Stimulated activated naive CD8-positive, alpha-beta T cell treated with anti-CD3 and anti-CD28 coated beads, Interleukin-15, amount 100 ng/mL, for 72 hours (primary cell): ENCODE measurements at places on chromosomes 1 and 21.

DNA sequence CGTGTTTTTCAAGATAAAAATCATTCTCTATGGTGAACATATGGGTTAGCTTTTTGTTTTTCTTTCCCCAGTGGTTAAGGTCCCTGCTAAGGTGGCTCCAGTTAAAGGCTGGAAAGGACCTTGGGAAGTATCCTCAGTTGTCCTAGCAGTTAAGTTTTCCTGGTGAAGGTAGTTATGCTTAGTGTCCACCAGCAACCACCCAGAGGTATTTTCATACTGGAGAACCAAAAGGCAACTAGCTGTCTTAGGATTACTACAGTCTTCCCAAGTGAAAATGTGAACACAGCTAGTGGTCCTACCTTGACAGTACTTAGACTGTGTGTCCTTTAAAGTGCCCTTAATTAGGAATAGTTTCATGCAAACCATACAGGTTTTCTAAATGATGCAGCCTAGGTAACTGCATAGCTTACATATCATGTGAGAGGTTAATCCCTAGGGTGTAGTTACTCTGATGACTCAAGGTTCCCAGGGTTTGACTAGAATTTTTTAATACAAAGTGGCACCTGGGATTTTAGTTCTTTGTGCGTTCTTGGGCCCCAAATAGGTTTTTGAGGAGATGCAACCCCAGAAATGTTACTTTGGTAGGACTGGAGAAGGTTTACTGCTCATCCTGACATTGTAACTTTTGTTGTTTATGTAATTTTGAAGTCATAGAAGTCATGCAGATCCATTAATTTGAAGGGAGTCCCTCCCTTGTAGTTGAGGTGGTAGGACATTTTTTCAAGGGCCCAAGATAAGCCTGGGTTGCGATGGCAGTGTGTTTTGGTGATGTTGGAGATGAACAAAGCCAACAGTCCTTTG, 36.5 kb downstream of the YY1AP1 start:
- DNase-seq = no peak

- DNase-seq = no peak
These were observed 1.0 kb downstream of the PER3 start for GRCh38 chr1:7785108-7785507.

DNA sequence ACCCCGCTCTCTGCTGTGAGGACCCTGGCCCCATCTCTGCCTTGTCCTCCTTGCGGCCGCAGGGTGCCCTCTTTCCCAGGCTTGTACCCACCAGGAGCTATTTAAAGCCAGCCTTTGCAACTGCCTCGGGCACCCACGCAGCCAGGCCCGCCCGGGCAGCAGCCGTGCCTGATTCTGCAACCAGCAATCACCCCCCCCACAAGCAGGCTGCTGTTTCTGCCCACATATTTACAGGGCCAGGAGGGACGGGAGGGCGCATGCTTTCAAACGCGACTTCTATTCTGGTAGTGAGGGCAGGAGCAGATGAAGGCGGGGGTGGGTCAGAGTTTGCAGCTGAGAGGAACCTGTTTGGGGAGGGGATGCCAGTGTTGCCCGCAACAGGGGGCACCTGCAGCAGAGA, 13.6 kb downstream of the GABRD start:
- no peak for DNase-seq

- no peak for DNase-seq
These were observed 12.3 kb downstream of the PSMD4 start for GRCh38 chr1:151266821-151267220.

DNA sequence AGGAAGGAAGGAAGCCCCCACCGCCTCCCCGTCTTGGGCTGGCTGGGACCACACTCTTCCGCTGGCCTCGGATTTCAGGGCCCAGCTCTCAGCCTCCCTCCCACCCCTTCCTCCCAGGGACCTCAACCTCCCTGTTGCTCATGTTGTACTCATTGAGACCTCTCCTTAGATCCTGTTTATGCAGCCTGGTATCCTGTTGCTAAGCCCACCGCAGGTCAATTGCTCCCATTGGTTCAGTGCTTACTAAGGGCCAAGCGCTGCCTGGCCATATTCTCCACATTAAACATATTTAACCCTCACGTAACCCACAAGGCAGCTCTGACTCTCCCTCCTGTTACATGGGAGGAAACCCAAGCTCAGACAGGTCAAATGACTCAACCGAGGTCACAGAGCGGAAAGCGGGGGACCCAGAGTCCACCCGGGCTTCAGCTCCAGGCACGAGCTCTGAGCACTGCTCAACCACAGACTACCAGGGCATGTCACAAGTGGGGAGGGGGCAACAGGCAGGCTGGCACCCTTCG, 23.2 kb upstream of the H6PD start:
- no peak for DNase-seq

- DNase-seq = no peak
These were observed 45.8 kb downstream of the NR5A2 start for GRCh38 chr1:200073286-200073637.

DNA sequence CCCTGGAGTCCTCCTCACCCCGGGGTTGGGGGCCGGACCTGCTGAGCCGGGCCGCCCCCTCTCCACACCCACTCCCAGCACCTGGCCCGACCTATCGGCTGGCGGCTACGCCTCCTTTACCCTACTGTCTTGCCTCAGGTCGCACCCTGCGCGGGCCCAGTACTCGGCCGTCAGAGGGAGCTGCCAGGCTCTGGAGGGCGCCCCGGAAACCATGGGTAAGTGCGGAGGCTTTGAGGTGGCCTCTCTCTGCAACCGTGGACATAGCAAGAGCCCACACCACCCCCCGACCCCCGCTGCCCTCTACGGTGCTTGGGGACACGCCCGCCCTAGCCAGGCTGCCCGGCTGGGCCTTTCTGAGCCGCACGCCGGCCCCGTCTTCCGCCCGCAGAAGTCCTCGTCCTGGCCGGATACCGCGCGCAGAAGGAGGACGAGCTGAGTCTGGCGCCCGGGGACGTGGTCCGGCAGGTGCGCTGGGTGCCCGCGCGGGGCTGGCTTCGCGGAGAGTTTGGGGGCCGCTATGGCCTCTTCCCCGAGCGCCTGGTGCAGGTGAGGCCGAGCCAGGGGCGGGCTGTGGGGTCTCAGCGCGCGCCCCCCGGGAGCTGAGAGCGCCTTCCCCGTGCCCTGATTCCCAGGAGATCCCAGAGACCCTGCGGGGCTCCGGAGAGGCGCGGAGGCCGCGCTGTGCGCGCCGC, at the start of gene SH3D21:
Gene SH3D21 (plus strand): TSS at position 159 of the 692 bp plus-strand sequence. CDS start 53 bp downstream, at position 212.
- peak; percentile 61 for DNase-seq

DNA sequence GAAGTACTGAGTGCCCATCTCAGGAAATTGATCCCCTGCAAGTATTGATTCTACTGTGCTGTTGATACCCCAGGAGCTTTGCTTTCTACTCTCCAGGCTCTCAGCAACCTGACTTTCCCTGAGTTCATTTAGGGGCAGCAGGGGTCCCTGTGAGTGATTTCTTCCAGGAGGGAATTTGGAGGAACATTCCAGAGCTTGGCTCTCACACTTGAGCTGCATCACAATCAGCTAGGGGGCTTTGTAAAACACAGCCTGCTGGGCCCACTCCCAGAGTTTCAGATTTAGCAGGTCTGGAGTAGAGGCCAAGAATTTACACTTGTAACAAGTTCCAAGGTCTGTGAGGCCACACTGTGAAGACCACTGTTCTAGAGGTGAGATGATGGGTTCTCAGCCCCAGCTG, 16.1 kb upstream of the ACTL8 start:
- no peak for DNase-seq

DNA sequence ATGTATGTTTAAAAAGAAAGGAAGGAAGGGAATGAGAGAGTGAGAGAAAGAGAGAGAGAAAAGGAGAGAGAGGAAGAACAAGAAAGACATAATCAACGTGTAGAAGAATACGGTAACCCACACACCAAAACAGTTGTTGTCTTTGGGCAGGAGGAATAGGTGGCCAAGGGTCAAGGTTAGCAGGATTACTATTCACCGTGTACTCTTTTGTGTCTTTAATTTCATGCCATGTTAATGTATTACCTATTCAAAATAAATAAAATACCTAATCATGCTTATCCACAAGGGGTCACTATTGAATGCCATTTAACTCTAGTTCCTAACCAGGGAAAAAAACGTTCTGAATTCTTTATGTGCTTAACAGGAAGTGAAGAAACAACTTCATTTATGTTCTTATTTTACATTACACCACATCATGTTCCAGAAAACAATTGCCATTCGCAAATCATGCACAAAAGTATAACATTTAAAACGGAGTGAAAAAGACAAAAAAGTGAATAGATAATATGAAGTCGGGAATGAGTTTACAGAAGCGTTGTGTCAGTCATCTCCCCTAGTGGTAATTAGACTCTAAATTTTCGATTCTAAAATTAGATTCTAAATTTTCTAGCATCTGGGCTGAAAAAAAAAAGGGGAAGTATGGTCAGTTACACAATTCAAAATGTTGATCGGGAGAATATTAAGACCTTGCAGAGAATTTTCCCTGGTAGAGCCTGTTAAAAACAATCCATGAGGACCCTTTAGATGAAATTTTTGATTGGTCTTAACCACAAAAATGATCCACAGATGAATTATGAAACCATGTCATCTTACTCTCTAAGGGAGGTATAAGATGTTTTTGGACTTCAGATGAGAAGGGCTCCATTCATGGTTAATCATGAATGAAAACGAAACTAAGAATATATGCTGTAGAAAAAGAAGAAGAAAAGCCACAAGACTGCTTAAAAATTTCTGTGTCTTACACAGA, 700 bp upstream of the KMO start:
- no peak for DNase-seq

GRCh38 chr21:33075128-33075527, 5.2 kb downstream of the OLIG1 start:
- DNase-seq = no peak

DNA sequence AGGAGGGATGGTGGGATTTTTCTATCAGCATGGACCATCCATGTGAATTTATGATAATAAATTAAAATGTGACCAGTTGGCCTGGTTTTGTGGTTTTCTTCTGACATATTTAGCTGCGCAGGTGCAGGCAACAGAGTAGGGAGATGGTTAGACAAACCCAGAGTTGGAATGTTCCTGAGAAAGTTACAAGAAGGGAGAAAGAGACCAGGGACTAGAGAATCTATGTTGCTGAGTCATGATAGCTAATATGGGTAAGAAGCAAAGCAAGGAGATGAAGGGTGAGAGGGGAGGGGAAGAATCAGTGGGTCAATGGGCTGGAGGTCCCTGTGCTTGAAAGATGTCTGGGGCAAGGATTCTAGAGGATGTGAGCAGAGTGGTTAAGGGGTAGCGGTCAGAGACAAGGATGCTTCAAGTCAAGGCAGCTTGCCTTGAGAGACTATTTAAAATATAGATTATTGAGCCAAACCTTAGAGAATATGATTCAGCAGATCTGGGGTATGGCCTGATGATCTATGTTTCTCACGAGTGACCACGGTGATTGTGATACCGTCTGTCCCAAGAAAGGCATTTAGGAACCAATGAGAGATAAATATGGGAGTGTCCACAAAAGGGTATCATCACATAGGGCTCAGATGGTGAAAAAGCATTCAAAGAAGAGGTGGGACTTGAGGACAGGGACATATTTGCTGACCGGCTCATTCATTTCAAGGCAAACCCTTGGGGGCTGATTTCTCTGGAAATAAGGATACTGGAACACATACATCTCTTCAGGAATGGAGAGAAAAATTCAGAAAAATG, 219.7 kb upstream of the PLD5 start:
- DNase-seq = no peak

GRCh38 chr1:203037509-203038190, 11.4 kb downstream of the PPFIA4 start:
- no peak for DNase-seq
